Left lung (tissue), 14 donors: ENCODE measurements at places on chromosomes 7 and 10. TPM values are rescaled to one million over a fixed set of nuclear protein-coding genes. Genes with fewer than 3 reads are reported as not detected.

SMO gene
- 14.7 TPM for total RNA-seq

MUC3A gene
- total RNA-seq: 2.9 TPM

OR2A1 gene
- total RNA-seq: not detected

PNLIP gene
- total RNA-seq: not detected

PCLO gene
- total RNA-seq: 7.4 TPM

GDF2 gene
- not detected for total RNA-seq

CCL24 gene
- 1.7 TPM for total RNA-seq

DNA sequence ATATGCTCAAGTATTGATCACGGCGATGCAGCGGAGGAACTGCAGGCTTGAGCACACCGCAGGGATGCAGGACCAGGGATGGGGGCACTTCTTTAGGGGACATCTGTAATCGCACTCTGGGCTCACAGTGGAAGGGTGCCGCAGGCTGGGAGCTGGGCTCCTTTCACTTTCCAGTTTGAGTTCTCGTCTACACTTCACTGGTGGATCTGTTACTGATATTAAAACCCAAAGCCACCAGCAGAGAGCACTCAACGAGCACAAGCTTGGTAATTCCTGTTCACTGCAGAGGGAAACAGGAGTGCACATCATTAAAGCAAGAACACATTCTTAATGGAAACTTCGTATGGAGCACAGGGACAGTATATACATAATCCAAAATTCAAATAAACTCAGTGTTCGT lies 91.3 kb downstream of the PARD3 start:
- peak; percentile 56 for DNase-seq

GRCh38 chr10:81696609-81697388 lies 178.2 kb upstream of the NRG3 start:
- no peak for DNase-seq

DNA sequence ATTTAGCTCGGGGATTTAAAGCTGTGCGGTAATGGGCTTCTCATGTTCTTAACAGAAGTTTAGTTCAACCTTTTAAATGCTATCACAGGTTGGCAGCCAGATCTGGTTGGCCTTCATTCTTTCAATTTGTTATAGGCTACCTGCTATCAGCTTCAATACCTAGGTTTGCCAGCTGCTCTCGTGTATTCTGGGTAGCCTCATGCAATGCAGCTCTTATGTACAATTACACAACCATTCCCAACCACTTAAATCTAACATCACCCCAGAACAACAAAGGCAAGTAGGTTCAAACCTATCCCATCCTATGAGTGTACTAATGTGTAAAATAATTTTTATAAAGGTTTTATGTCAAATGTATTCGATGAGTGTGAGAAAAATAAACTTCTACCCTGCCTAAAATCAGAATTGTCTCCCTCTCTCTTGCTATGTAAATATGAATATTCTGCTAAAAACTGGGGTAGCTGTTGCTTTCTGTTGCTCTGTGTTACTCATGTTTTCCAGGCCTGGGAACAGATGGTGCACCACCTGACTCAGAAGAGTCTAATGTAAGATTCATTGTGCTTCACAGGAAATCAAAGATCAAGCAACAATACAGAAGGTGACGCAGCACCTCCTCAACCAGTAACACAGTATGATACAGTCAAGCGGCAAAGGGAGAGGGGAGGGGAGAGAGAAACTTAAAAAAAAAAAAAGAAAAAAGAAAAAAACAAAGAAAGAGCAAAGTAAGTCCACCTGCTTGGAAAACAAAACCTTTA lies 188.6 kb downstream of the ETV1 start:
- DNase-seq: no peak

- no peak for DNase-seq
These were observed 164.1 kb upstream of the CDCA7L start for GRCh38 chr7:22109761-22110160.

GRCh38 chr10:16699435-16700057 lies 117.7 kb downstream of the RSU1 start:
- DNase-seq: no peak

GRCh38 chr10:123746942-123747341 lies 80.8 kb downstream of the GPR26 start:
- DNase-seq: no peak

GRCh38 chr7:29401769-29402168 lies 161.9 kb upstream of the PRR15 start:
- no peak for DNase-seq

GRCh38 chr7:28536259-28536658 lies 123.9 kb downstream of the CREB5 start:
- DNase-seq: no peak

DNA sequence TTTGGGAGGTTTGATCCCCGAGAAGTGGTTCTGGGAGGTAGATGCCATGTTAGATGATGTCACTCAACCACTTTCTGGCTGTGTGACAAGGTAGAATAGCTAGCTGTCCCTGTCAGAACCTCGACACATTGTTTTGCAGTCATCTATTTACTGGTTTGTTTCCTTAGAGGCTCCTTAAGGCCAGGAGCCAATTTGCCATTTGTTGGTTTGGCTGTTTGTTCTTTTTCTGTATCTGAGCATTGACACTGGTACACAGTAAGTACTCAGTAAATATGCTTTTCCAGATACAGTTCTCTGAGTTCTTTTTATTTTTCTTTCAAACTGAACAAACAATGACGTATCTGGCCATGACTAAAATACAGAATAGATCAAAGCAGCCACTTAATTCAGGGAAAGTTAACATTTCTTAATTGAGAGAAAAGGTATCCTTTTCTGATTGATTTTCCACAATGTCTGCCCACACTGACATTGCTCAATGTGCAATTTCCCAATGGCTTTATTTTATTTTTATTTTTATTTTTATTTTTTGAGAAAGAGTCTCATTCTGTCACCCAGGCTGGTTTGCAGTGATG lies 121.6 kb downstream of the SPAG6 start:
- DNase-seq: no peak

DNA sequence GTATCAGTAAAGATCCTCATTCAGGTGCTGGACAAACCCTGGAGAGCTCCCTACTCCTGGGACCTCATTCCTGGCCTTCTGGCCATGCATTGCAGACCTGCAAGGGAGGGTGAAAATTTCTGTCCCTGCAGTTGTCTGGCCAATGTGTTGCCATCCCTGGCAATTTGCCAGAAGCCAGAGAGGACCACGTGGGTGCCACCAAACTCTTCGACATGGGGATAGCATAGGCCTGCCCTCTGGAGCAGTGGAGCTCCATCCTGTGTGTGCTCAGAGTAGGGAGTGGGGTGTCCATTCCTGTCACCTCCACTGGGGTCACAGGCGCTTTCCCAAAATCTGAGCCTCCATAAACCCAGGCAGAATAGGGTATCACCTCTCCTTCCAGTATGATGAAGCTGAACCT lies 31.2 kb downstream of the DMBT1 start:
- DNase-seq: no peak

GRCh38 chr10:100528123-100528886 lies 1.4 kb downstream of the NDUFB8 start:
- DNase-seq: no peak

DNA sequence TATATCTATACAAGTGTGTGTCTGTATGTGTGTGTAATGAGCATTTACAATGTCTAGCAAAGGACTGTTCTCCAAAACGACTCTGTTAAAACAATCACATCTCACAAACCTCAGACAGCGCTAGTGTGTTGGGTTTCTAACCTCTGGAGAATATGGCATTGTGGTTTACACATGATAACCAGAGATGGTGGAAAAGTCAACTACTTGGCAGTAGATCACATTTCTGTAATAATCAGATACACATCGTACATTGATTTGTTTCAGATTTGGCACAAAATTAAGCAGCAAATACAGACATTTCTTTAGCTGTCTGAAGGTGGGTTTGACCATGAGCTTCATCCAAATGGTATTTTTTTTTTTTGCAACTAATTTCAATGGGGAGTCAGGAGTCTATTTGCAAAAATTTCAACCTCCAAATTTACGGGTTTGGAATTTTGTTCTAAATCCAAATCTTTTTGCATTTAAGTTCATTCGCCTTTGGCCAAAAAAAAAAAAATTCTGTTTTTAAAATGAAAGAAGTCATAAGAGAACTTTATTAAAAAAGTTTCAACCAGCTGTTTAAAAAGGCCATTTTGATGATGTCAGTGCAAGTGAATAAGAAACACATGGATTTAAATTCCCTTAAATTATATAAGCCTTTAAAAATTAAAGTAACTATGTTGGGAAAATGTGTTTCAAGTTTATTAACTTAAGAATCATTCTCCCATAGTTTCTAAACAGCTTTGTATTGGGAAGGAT lies 127.8 kb downstream of the TMEM26 start:
- no peak for DNase-seq

GRCh38 chr7:154167051-154167450 lies 114.9 kb downstream of the DPP6 start:
- no peak for DNase-seq

DNA sequence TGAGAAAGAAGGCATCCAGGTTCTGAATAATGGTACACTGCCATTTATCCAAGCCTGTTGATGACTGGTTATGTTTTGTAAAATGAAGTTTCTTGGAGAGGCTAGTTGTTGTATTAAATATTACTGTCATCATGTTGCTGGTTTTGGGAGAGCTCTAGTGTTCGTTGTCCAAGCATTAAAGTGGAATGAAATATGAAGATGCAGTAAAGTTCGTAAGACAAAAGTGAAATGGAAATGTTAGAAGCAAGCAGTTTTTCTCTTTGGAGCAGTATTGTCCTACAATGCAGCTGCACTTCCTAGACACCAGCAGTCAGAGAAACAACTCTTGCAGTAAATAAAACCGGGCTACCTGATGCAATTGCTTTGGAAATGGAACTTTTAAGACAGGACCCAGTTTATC lies 156.8 kb upstream of the FZD1 start:
- DNase-seq: no peak

- no peak for DNase-seq
These were observed 2.8 kb downstream of the RSBN1L start for GRCh38 chr7:77699056-77699455.

- no peak for DNase-seq
These were observed 99.0 kb downstream of the KIAA1217 start for GRCh38 chr10:24307696-24308485.

DNA sequence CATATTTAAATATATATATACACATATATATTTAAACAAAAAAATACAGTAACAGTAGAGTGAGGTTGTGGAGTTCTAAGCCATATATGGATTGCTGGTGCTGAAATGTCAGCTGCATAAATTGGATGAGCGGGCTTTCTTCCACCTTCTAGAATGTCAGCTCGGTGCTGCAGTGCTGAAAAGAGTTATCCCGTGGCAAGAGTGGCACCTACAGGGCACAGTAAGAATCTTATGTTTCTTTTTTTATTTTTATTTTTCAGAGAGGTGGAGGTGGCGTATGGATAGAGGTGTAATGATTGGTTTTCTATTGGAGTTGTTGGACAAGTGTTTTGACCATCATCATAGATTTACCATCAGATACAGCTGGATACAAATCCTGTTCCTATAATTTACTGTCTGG lies 86.2 kb upstream of the DYNC1I1 start:
- peak; percentile 35 for DNase-seq
